ENCODE measurements at places on chromosomes 5 and 9.

DNA sequence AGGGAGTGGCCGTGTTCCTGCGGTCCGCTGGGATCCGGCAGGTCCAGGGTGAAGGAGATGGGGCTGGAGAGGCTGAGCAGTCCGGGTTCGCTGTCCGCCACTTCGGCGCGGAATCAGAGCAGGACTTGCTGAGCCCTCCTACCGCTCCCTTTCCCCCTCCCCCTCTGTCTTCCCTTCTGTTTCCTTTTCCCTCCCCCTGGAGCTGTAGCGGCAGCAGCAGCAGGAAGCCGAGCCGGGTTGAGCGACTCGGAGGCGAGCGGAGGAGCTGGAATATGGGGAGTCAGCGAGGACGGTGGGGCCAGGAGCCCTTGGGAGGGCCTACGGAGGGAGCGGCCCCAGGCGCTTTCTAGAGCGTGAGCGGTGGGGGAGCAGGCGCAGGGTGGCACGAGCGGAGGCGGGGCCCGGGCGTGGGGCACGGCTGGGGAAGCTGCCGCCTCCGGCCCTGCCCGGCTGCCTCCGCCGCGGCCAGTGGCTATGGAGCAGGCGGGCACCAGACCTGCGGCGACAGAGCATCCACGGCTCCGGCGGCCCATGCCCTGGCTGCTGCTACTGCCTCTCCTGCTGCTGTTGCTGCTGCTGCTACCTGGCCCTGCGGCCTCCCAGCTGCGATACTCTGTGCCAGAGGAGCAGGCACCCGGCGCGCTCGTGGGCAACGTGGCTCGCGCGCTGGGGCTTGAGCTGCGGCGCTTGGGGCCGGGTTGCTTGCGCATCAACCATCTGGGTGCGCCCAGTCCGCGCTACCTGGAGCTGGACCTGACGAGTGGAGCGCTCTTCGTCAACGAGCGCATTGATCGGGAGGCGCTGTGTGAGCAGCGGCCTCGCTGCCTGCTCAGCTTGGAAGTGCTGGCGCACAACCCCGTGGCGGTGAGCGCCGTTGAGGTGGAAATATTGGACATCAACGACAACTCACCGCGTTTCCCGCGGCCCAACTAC, at the start of gene PCDHAC2:
Gene PCDHAC2 (plus strand): TSS at position 184 of the 933 bp plus-strand sequence. CDS start 291 bp downstream, at position 475.
- no peak for DNase-seq

DNA sequence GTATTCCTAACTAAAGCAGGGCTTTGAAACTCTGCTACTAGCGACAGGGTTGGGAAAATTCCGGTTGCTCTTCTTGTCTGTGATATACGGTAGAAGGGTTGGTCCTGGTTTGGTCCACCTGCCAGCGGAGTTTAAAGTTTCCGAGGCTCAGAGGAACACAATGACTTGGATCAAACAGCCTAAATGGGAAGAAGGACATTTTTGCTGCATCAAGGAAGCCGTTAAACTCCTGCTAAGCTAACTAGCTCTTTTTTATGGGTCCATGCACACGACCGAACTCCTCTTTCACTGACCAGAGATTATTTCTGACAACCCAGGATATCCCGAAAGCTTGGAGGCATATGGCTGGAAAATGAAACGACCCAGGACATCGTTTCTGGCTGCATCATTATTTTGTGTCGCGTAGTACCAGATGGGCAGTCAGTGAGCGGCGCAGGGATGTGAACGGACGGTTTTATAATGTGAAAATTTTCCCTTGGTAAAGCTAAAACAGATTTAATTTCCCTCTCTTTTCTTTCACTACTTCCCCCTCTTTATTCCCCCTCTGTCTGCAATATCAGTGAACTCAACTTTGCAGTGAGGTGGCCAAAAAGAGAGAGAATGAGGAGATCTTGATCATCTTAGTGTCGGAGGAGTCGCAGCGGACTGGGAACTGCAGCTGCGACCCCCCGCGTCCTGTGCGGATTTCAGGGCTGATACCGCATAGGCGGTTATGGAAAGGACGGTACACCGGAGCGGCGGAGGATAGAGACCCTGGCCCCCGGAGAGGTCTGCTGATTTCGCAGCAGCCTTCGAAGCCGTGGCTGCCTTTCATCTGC, at the start of gene LURAP1L:
Gene LURAP1L (plus strand): TSS at position 160 of the 818 bp plus-strand sequence. CDS start 696 bp downstream, outside the sequence.
- peak; percentile 75 for DNase-seq

GRCh38 chr9:126306071-126306647, 20.5 kb upstream of the MVB12B start:
- DNase-seq, result no peak

DNA sequence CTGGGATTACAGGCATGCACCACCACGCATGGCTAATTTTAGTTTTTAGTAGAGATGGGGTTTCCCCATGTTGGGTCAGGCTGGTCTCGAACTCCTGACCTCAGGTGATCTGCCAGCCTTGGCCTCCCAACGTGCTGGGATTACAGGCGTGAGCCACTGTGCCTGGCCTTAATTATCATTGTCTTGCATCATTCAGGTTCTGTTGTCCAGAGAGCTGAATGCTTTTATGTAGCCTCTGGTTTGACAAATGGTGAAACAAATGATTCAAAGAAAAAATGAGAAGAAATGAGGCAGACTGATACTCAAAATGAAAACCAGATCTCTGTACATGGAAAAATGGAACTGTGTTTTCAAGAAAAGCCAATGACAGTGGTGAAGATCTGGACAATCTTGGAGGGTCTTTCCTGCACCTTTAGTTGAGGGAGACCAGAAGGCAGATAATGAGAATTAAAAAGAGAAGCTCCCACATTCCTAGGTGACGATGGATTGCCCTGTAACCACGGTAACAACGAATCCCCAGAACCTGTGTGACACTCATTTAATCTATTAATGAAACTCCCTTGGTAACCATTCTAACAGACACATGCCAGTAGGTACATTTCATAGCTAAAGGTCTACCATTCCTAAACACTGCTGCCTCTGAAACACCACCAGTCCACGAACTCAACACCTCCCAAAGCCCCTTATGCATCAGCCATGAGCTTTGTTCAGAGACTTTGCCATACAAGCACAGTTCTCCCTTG, 1.6 kb downstream of the TEX48 start:
- no peak for DNase-seq

DNA sequence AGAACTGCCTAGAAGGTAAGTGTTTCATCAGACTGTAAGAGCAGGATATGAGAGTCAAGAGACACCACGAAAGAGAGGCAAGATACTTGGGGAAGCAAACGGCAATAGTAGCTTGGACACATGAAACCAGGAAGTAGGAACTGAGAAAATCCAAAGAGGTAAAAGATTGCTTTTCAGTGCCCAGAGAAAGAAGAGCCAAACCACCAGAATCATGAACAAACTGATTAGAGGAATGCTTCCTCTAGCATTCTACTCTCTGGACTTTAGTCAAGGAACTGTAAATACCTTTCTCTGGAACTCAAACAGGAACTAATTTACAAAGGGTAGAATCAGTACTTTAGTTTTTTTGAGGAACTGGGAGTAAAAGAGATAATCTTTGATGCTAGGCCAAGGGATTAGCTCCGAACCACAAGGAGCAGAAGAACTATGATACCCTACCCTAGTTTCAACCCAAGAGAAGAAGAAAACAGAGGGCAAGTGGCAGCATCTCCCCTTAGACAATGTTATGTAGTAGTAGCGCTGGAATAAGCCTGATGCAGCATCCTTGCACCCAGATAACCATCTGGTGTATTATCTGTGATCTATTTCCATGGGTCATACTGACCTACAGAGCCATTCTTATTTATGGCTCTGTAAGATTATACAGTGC, 41.3 kb downstream of the EFCAB9 start:
- no peak for DNase-seq

GRCh38 chr9:134356496-134357470, 30.5 kb downstream of the RXRA start:
- DNase-seq, result no peak

DNA sequence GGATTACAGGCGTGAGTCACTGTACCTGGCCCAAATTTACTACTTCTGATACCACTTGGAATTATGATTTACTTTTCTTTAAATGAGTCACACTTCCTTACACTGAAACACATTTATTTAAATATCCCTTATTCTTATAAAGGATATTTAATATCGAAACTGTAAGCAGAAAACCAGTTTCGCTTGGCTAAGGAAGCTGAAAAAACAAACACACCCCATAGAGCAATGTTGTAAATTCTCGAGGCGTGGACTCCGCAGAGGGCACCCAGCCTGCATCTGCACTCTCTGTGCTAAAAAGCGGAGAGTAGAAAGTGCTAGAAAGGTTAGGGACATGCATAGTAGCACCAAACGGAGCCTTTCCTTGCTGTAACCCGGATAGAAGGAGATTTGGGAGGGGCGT, 86.5 kb downstream of the HMCN2 start:
- DNase-seq, result no peak

GRCh38 chr9:33177639-33178038, 10.5 kb upstream of the B4GALT1 start:
- no peak for DNase-seq

GRCh38 chr9:83219154-83219923, 156.4 kb upstream of the RASEF start:
- peak; percentile 62 for DNase-seq

DNA sequence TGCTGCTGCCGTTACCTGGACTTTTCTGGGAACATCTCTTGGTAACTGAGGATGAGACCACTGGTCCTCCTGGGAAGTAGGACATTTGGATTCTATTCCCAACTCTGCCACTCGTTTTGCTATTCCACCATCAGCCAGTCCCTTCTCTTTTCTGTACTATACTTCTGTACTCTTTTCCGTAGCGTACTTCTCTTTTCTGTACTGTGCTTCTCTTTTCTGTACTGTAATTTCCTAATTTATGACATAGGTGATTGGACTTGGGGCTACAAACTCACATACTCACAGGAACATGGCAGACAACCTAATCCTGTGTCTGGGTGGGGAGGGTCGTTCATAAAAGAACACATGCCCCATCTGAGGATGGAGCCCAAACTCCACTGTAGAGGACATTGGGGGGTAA, 335.3 kb upstream of the PANK3 start:
- DNase-seq, result no peak

DNA sequence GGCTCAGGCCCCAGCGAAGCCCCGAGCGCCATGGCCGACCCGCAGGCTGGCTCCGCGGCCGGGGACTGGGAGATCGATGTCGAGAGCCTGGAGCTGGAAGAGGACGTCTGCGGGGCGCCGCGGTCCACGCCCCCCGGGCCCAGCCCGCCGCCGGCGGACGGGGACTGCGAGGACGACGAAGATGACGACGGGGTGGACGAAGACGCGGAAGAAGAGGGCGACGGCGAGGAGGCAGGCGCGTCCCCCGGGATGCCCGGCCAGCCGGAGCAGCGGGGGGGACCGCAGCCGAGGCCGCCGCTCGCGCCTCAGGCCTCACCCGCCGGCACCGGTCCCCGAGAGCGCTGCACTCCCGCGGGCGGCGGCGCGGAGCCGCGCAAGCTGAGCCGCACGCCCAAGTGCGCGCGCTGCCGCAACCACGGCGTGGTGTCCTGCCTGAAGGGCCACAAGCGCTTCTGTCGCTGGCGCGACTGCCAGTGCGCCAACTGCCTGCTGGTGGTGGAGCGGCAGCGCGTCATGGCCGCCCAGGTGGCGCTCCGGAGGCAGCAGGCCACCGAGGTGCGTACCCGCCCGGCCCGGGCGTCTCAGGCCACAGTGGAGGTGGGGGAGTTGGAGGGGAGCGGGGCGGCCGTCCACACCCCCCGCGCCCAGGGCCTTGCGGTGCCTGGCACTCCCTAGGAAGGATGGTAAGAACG, 1.6 kb downstream of the DMRT2 start:
- DNase-seq, result no peak

DNA sequence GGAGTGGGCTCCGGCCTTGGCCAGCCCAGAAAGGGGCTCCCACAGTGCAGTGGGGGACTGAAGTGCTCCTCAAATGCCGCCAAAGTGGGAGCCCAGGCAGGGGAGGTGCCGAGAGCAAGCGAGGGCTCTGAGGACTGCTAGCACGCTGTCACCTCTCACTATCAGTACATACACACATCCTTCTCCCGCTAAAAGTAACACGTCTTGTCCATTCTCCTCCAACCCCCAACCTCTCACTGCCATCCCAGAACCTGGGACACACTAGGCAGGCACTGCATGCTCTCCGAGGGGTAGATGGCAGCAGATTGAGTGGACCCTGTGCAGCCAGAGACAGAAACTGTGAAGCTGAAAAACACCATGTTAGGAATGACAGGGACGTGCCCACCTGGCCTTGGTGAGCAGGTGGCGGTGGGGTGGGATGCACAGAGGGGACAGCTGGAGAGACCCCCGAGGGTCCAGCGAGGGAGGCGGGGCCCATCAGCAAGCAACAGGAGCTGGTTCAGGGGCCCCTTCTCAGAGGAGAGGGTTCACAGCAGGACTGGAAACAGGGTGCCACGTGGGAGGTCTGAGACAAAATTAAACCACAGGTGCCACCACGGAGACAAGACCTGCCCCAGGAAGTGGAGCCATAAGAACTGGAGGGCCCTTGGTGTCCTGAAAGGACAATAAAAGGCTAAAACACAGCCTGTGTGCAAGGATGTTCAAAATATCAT, 16.9 kb downstream of the SEMA4D start:
- DNase-seq, result no peak

DNA sequence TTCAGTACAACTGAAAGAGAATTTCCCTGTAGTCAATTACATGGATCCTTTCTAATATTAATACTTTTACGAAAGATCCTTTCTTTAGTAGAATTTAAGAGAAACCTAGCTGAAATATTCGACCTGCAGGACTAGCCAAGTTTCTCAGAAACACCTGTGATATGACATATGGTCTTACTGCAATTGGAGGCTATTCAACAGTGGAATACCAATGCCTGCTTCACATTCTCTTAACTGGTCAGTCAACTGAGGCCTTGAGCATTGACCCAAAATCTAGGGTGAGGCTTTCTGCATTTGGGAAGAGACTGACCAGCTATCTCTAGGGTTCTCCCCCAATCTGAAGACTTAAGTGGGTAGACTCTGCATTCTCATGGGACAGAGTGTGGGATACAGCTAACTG, 12.3 kb downstream of the UBE2QL1 start:
- no peak for DNase-seq

GRCh38 chr9:84557751-84558150, 111.8 kb upstream of the NTRK2 start:
- DNase-seq, result no peak

DNA sequence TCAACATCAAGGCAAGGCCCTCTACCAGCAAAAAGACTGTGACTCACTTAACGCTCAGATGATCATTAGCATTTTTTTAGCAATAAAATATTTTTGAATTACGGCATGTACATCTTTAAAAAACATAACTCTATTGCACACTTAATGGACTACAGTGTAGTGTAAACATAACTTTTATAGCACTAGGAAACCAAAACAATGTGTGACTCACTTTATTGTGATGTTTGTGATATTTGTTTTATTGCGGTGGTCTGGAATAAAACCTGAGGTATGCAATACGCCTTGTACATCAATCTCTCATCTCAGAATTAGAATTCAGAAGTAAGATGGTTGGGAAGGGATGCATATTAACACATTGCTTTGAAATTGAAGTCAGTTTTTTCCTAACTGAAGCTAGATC, 106.9 kb upstream of the PTCH1 start:
- DNase-seq, result no peak

- DNase-seq, result peak; percentile 59
Observed at GRCh38 chr5:134439210-134439654, 27.6 kb upstream of the CDKN2AIPNL start.

- no peak for DNase-seq
Observed at GRCh38 chr9:120659209-120659608, 55.1 kb downstream of the MEGF9 start.

- DNase-seq, result no peak
Observed at GRCh38 chr5:102902135-102902448, 147.0 kb downstream of the PAM start.

GRCh38 chr9:129414993-129415941, 205.6 kb downstream of the C9orf50 start:
- peak; percentile 49 for DNase-seq

GRCh38 chr5:123261752-123262151, 161.5 kb downstream of the CEP120 start:
- no peak for DNase-seq

All from forelimb muscle (tissue), 1 donor.